ENCODE measurements at places on chromosomes 4 and X. TPM values are rescaled to one million over a fixed set of nuclear protein-coding genes. Genes with fewer than 3 reads are reported as not detected.

DNA sequence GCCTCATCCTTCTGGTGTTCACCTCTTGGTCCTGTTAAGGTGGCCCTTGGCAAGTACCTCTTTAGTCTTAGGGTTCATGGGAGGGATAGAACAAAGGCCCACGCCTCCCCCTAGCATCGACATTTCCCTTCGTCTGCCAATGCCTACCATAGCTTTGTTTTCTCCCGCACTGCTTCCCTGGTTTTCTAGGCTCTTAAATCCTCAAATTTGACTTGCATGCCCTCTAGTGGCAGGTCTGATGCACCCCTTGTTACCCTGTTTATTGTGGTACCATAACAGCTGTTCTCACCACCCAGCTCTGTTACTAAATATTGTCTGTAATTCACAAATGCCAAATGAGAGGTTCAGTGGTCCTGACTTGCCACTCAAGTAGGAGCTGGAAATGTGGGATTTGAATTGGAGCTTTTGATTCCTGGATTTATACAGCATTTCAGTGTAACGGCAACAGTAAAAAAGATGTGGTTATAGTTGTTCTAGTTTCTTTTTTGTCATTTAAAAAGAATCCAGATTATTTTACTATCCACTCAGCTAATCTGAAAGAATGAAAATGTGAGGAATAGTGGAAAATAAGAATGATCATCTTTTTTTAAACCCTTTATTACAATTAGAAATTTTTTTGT is 100.1 kb downstream of the REPS2 start:
- peak; percentile 32 for DNase-seq

DNA sequence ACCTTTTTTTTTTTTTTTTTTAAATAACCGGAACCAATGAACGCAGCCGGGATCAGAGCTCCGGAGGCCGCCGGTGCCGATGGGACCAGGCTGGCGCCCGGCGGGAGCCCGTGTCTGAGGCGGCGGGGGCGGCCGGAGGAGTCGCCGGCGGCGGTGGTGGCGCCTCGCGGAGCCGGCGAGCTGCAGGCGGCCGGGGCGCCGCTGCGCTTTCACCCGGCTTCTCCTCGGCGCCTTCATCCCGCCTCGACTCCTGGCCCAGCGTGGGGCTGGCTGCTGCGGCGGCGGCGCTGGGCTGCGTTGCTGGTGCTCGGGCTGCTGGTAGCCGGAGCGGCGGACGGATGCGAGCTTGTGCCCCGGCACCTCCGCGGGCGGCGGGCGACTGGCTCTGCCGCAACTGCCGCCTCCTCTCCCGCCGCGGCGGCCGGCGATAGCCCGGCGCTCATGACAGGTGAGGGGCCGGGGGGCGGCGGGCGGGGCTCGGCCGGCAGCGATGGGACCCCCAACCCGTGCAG is 337 bp downstream of the STIM2 start:
- DNase-seq: peak; percentile 48

GRCh38 chrX:16002185-16002584 is 121.2 kb upstream of the GRPR start:
- DNase-seq: no peak

- no peak for DNase-seq
These were observed 8.8 kb downstream of the LHFPL1 start for GRCh38 chrX:112670977-112671376.

- peak; percentile 3 for DNase-seq
These were observed 48.6 kb downstream of the MAGEA9 start for GRCh38 chrX:149830192-149830873.

DNA sequence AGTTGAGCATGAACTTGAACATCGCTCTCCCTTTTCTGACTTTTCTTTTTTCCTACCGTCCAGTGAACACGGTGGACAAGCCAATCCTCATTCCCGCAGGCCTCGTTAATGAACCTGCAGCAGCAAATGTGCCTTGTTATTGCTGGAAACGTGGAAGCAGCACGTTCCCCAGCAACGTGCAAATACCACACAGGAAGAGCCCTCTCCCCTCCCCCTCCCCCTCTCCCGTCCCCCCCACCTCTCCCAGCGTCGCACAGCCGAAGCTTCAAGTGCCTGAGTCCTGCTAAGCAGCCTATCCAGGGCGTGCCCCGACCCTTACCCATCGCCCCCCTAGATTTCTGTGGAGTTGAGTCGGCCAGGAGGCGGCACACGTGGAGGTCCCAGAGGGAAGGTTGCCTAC is 219.9 kb downstream of the BCOR start:
- DNase-seq: no peak

DNA sequence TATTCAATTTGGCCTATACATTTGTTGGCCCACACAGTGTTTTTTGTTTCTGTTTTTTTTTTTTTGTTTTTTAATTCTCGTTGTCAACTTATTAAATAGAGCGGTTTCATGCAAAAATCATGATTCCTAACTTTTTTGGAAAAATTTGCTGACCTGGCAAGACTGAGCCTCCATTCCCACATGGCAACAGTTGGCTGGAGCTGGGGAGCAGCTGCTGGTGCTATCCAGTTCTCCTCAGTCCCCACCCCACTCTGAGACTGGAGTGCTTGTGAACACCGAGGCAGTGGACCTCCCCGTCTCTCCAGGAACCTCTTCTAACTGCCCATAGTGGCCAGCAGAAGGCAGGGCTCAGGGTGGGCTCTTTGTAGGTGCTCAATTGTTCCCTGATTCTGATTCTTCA is 95.7 kb upstream of the OTUD4 start:
- DNase-seq: no peak

DNA sequence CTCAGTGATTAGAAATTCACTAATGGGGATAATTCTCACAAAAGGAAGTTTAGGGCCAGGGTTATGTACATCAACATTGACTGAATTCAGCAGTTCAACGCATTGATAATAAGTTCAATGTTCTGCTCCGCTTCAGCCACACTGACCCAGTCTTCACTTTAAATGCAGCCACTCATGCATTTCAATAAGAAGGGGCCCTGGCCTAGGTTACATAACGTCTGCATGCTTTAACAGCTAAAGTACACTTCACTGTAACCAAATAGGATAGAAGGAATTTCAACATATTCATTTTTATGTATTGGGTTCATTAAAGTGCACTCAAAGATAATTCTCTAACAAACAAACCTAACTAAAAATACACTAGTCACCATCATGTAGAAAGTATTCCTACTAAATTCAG is 12.8 kb upstream of the TSPAN7 start:
- no peak for DNase-seq

ATP1B4 gene
- not detected for total RNA-seq

- DNase-seq: no peak
These were observed 216.1 kb downstream of the STK32B start for GRCh38 chr4:5267408-5267807.

GYPB gene
- total RNA-seq: not detected

- DNase-seq: no peak
These were observed 392.0 kb upstream of the INTU start for GRCh38 chr4:127240764-127241105.

- no peak for DNase-seq
These were observed 6.3 kb upstream of the AP1S2 start for GRCh38 chrX:15860921-15861320.

GRCh38 chrX:130125091-130125874 is 15.0 kb upstream of the ELF4 start:
- peak; percentile 77 for DNase-seq

- DNase-seq: no peak
These were observed 88.1 kb downstream of the NPFFR2 start for GRCh38 chr4:72119946-72120345.

- DNase-seq: no peak
These were observed 855.6 kb downstream of the CCSER1 start for GRCh38 chr4:90982813-90983212.

- DNase-seq: no peak
These were observed 640 bp downstream of the PHF8 start for GRCh38 chrX:54043541-54044125.

DNA sequence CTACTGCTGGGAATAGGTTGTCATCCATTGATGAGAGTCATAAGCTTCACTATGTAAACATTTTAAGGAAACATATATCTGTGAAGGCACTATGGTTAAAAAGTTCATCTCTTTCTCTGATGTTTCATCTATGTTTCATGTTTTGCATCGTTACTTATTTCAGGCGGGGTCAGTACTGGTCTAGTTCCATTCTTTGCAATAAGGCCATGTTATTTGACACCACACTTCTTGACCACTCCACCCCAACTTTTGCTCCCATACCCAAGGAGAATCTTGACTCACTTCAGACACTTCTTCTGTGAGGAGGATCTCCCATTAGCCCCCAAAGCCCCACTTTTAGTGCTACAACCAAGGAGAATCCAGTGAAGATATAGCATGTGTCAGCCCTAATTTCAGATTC is 119.4 kb downstream of the GRIA3 start:
- no peak for DNase-seq

GRCh38 chr4:80154545-80154933 is 42.8 kb upstream of the PRDM8 start:
- no peak for DNase-seq

ITIH6 gene
- total RNA-seq: not detected

- no peak for DNase-seq
These were observed 50.1 kb downstream of the RASGEF1B start for GRCh38 chr4:81421346-81422218.

DNA sequence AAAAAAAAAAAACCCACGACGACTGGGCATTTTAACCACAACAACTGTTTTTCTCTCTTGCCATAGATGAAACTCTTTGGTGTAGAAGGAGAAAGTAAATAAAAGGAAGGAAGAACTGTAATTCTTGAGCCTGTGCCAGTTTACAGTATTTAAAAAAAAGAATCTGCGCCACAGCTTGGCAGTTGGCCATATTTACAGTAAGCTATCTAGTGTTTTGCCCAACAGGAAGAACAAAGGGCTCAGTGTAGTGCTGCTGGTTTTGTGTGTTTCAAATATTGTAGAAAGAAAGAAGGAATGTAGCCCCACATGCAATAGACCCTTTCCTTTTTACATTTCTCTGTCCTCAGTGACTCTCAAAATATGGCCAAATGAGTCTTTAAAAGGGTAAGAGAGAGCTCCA is 66.1 kb downstream of the NR3C2 start:
- DNase-seq: peak; percentile 12

ABHD18 gene
- total RNA-seq: 3.6 TPM

DRD5 gene
- total RNA-seq: not detected

DNA sequence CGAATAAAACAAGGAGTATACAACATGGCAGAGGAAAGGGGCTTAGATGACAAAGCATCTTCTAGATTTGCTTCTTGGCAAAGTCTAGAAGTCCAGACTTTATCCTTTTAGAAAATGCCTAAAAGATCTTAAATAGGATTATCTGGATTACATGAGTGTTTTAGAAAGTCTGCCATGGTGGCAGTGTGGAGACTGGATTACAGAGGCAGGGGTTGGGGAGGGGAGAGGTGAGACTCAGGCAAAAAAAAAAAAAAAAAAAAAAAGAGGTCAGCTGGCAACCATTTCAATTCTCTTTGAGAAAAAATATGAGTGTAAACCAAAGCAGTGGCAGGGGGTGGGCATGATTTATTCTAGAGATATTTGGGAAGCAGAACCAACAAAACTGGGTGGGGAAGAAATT is 17.4 kb downstream of the ZNF827 start:
- no peak for DNase-seq

LINC00632 gene
- 2.5 TPM for total RNA-seq

- peak; percentile 35 for DNase-seq
These were observed 800 bp downstream of the KDM5C start for GRCh38 chrX:53223955-53224859.

- DNase-seq: no peak
These were observed 1498.2 kb upstream of the TENM3 start for GRCh38 chr4:180745019-180745418.

DNA sequence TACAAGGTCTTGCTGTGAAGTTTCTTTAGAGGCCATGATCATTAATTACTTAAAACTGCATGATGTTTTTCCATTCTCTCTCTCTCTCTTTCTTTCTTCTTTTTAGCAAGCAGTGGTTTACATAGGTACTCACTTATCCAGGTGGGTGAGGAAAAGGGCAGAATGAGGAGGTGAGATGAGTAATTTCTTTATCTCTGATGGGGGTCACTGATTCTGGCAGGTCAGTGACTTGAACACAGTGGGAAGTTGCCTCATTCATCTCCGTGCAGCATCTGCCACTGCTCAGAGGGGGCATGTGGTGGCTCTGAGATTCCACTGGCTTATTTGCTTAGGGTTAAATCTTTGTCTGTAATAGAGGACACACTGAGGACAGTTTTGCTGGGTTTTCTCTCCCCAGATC is 62.6 kb downstream of the FAM114A1 start:
- no peak for DNase-seq

IL21 gene
- not detected for total RNA-seq

RXFP1 gene
- not detected for total RNA-seq

GRCh38 chrX:111652719-111653118 is 28.3 kb upstream of the ALG13 start:
- DNase-seq: no peak

DNA sequence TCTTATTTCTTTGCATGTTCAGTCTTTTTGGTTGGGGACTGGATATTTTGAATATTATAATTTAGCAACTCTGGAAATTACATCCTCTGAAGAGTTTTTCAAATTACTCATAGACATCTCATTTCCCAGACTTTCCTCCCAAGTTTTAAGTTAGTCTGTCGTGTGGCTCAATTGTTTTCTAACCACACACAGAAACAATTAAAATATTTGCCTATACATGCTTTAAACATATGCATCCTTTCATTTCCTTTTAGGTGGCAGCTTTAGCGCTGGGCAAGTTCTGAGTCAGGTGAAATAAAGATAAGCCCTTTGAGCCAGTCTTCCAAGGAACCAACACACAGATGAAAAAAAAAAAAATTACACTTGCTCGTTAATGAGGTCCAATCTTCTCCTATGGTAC is 307.0 kb upstream of the SPOCK3 start:
- no peak for DNase-seq

ARHGEF6 gene
- 4.8 TPM for total RNA-seq

PROM1 gene
- total RNA-seq: not detected

TLR10 gene
- not detected for total RNA-seq

NR0B1 gene
- not detected for total RNA-seq

- DNase-seq: no peak
These were observed 51.2 kb upstream of the KLF3 start for GRCh38 chr4:38612646-38613414.

- no peak for DNase-seq
These were observed 527.8 kb downstream of the INPP4B start for GRCh38 chr4:142318280-142318679.

DNA sequence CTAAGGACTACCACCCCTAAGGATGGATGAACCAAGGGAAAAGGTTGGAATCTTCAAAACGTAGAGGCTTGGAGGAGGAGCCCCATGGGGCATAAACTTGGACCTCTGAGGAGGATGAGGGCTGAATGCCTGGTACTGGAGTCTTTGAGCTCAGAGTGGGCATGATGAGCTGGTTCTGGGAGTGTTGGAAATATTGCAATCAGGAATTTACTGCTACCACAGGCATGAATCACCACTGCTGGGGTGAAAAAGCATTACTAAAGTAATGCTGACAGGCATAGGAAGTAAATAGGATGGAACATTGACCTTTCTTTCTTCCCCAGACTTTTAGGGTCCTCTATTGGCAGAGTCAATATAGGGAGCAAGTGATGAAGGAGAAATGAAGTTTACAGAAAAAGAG is 105.8 kb upstream of the RPS6KA3 start:
- no peak for DNase-seq

DNA sequence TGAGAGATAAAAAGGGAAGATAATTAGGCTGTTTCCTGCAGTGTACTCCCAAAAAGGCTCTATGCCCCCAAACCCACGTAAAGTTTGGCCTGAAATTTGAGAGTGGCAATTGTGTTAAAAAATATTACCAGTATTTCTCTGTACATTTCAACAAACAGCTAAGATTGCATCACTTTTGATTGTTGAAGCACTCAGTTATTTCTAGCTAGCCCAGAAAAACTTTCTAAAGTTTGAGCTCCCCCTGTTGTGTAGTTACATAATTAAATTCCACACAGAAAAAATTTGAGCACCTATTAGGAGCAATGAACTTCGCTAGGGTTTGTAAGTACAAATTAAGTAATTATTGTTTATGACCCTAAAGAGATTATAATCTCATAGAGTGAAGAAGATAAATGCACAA is 109.4 kb downstream of the DLG3 start:
- DNase-seq: no peak
